ENCODE measurements at places on chromosomes 11 and 22. TPM values are rescaled to one million over a fixed set of nuclear protein-coding genes. Genes with fewer than 3 reads are reported as not detected.

Gene MS4A2
- total RNA-seq: not detected

Gene CFAP300
- total RNA-seq: 0.57 TPM

Gene OR5M11
- total RNA-seq: not detected

Gene POU2AF1
- not detected for total RNA-seq

Gene MUC5B
- 0.03 TPM for total RNA-seq

Gene MARK2
- 39.9 TPM for total RNA-seq

Gene GGTLC2
- total RNA-seq: not detected

Gene KCNK4
- total RNA-seq: not detected

Gene ADM2
- 0.79 TPM for total RNA-seq
